Stimulated activated CD8-positive, alpha-beta memory T cell treated with anti-CD3 and anti-CD28 coated beads, Interleukin-4, amount 100 ng/mL, for 4 hours (primary cell): ENCODE measurements at places on chromosomes 1 and 21.

- DNase-seq: no peak
These were observed 51.3 kb downstream of the UBE4B start for GRCh38 chr1:10084045-10084444.

GRCh38 chr1:30445449-30445848 is 277.9 kb downstream of the MATN1 start:
- DNase-seq: no peak

GRCh38 chr1:150093805-150094204 is 26.2 kb downstream of the VPS45 start:
- DNase-seq: no peak

DNA sequence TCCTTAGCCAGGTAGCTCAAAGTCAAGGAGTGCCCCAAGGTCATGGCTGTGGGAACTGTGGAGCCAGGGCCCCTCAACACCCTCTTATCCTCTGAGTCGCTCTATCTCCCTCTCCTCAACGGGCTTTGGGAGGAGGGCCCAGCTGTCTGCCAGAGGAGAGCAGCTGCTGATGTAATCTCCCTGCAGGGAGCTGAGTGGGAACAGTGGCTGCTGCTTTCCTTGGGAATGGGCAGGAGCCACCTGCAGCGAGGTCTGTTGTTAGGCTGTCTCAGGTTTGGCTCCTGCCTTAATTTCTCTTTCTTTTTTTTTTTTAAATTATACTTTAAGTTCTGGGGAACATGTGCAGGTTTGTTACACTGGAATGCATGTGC is 58.8 kb upstream of the MAP1LC3C start:
- no peak for DNase-seq

GRCh38 chr21:38957575-38958322 is 152.0 kb downstream of the ETS2 start:
- DNase-seq: no peak

GRCh38 chr1:243288062-243288461 is 32.2 kb downstream of the SDCCAG8 start:
- no peak for DNase-seq

- no peak for DNase-seq
These were observed 59.3 kb upstream of the GNG12 start for GRCh38 chr1:67892476-67893125.

DNA sequence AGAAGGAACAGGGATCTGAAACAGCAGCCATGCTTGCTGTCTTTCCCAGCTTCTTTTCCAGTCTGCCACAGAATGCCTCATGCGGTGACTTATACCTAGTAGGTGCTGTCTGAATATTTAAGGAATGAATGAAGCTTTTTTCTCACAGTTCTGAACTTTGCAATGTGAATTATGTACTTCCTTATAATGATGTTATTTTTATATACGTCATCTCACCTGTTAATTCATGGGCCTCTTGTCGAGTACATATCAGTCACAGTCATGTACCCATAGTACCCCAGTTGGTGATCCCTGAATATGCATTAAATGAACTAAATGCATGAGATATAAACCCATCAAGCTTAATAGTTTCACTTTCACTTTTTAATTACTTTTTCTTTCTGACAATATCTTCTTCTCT is 132.7 kb downstream of the NTNG1 start:
- DNase-seq: no peak

GRCh38 chr1:27517301-27517700 is 27.3 kb upstream of the WASF2 start:
- no peak for DNase-seq

DNA sequence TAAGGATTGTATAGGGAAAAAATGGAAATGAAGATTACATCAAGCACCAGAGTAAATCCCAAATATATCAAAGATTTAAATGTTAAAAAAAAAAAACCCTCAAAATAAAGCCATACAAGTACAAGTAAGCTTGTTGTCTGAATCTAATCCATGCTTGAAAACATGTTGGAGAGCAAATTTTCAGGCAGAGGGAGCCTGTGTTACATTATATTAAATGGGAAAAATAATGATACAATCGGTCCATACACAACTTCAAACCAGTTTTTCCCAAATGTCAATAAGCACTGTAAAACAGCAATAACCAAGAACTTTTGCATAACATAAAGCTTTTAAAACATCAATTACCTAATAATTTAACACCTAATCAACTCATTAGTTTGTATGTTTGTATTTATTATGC is 949.4 kb upstream of the ADGRL4 start:
- DNase-seq: no peak

- DNase-seq: no peak
These were observed 52.6 kb downstream of the AHDC1 start for GRCh38 chr1:27551170-27551952.

DNA sequence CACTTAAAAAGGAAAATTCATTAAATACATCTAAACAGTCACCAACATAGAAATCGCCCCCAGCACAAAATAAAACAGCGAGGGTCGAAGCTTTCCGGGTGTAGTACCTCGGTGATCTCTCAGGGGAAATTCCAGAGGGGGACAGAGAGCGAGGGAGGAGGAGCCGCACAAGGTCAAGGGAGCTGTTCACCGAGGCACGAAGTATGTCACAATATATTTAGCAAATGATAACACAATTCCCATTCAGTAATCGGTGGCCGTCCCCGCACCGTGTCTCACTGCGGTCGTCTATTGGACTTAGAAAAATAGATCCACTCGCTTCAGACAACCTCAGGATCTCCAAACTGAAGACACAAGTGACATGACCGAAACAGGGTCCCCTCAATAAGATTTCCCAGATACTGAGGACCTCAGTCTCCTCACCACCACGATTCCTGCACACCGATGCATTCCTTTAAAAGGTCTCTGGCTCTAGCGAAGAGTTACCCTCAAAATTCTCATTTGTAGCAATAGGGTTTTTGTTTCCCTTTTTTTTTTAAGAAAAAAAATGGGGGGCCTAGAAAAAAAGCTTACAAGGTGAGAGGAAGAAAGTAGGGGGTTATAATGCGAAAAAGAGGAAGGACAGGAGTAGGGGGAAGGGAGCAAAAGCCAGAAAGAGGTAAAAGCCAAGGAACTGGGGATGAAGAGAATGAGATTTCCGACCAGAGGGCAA is 1.1 kb downstream of the LPGAT1 start:
- DNase-seq: no peak

DNA sequence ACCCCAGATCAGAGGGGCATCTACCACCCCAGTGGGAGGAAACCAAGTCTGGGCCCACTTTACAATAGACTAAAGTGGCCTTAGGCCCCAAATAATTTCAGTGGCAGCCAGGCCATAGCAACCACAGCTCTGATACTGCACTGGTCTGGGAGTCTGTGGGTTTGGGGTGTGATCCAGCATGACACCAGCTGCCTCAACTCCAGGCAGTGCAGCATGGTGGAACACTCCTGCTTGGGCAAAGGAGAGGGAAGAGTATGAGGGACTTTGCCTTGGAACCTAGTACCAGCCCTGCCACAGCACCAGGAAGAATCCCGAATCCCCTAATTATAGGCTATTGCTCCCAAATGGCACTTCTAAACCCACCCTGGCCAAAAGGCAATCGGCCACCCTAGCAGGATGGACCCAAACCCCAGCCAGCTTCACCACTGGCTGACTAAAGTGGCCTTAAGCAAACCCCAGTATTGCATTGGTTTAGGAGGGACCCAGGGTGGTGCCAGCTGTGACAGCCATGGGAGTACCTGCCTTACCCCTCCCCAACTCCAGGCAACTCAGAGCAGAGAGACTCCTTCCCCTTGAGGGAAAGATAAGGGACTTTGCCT is 47.1 kb downstream of the PACC1 start:
- no peak for DNase-seq

DNA sequence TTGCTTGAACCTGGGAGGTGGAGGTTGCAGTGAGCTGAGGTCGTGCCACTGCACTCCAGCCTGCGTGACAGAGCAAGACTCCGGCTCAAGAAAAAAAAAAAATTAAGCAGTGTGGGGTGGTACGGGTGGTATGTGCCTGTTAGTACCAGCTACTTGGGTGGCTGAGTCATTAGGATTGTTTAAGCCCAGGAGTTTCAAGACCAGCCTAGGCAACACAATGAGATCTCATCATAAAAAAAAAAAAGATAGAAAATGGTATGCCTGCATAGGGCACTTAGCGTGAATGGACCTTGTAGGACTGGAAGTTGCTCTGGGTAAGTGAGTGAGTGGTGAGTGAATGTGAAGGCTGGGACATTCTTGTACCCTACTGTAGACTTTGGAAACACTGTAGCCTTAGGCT is 37.0 kb downstream of the TBCE start:
- no peak for DNase-seq

DNA sequence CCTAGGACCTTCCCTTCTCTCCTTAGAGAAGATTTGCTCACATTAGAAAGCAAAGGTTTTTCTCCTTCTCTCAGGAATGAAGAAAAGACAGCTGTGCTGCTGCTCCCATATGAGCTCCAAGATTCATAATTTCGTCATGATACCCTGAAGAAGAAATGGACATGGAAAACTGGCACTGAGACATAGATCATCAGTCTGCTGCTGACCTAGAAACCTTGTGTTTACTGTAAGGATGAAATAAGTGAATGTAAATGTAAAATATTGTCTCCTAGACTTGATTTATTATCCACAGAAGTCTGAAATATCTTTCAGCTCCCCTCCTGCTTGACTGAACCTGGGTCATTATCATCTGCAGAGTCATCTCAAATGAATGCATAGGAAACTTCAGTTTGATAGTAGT is 77.9 kb downstream of the ZC3H11B start:
- DNase-seq: no peak

GRCh38 chr1:226051365-226051764 is 11.2 kb upstream of the H3-3A start:
- no peak for DNase-seq

DNA sequence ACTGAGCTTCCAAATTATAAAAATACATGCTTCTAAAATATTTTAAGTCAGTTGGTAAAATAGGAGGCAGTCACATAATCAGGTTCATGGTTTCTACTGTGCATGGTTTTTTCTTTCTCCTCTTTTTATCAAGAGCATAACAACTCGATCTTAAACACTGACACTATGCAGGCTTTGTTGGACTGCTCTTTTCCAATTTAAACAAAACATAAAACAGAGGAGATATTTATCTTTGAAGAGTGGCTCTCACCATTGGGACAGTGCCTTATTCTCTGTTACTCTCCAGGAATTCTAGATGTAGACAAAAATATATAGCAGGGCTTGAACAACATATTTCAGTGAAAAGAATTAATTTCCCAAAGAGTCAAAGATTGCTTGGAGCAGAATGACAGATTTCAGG is 883.5 kb upstream of the ADGRL2 start:
- DNase-seq: no peak

- no peak for DNase-seq
These were observed 3.1 kb downstream of the BTG2 start for GRCh38 chr1:203308328-203308922.

GRCh38 chr1:5959087-5959486 is 33.1 kb downstream of the NPHP4 start:
- no peak for DNase-seq

GRCh38 chr1:167052389-167052788 is 37.8 kb downstream of the GPA33 start:
- DNase-seq: no peak
